ENCODE measurements at places on chromosomes 4 and X.
A peak's percentile ranks its signal among the peaks of the same experiment; 100 is the strongest.

DNA sequence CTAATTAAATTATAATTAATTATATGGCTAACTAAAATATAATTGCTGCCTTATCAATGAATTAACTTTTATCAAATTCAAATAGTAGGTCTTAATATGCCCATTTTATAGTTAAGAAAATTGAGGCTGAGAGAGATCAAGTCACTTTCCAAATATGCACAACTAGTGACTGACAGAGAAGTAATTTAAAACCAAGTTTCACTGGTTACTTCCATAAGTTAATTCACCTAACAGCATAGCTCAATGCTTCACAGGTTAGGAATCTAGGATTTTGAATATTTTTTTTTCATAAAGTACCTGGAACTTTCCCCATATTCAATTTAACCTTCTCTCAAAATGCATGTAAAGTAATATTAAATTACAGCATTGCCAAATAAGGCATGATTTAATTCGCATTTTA, 134.4 kb upstream of the VEGFC start:
- DNase-seq = no peak

- no peak for DNase-seq
Measured at GRCh38 chr4:14862891-14863290, 139.4 kb upstream of the CPEB2 start.

- DNase-seq = no peak
Measured at GRCh38 chrX:24494647-24495075, 29.6 kb downstream of the PDK3 start.

DNA sequence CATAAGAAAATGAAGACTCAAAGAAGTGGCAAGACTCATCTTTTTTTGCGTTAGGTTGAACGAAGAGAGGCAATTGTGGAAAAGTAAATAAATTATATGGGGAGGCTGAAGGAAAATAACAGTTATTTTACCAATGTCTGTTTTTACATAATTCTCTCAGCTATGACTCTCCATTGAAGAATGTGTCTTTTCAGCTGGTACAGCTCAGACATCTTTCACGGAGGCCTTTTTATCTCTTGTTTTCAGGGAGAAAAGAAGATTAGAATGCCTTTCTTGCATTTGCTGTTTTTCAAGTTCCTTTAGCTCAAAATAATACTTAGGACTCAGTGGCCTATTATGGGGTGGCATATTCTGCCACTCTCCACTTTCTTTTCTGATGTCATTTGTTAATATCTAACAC, 153.0 kb downstream of the ADAM29 start:
- no peak for DNase-seq

DNA sequence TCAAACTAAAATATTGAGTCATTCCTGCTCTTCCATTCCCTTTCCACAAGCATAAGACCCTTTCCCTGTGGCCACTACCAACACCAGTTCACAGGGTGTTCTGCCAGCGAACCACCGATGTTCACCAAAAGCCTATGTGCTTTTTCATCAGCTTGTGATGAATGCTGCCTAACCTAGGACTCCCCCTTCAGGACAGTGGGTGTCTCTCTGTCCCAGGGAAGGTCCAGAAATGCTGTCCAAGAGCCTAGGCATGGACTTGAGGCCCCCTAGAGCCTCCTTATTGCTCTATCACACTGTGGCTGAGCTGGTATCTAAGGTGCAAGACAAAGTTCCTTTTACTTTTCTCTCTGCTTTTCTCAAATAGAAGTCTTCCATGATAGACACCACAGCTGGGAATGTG, 1015.6 kb downstream of the PCDH19 start:
- DNase-seq = no peak

DNA sequence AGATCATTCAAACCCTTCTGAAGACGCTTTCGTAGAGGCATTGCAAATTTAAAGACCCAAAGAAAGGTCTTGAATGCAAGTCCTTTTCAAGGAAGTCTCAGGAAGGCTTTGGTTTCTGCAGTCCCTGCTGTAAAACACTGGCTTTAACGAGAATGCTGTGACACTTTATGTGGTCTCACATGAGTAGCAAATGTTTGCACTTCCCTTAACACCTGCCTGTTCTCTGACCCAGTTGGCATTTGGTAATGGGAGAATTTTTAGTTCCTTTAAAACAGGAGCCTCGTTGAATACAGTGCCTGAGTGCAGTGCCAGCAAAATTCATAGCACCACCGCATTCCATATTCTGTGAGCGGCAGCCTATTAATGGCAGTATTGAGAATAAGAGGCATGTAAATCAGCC, 330.5 kb upstream of the PRKX start:
- no peak for DNase-seq

DNA sequence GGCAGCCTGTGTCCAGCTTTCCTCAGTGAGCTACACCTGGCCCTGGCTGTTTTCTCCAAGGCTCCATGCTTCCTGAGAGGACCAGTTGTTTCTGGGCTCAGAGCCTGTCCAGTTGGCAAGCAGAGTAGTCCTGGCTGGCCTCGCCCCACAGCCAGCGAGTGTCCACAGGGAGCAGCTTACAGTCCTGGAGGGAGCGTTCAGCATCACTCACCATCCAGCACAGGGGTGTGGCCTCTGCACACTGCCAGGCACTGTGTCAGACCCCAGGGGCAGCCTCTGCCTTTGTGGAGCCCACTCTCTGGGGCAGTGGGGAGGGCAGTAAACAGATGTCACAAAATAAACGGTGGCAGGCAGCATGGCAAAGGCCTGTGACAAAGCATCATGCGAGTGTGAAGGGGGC, 23.9 kb downstream of the EVC start:
- DNase-seq = no peak

GRCh38 chrX:133723930-133724329, 261.5 kb downstream of the GPC3 start:
- no peak for DNase-seq

- peak; percentile 12 for DNase-seq
Measured at GRCh38 chr4:145935253-145936141, 3.1 kb downstream of the ZNF827 start.

DNA sequence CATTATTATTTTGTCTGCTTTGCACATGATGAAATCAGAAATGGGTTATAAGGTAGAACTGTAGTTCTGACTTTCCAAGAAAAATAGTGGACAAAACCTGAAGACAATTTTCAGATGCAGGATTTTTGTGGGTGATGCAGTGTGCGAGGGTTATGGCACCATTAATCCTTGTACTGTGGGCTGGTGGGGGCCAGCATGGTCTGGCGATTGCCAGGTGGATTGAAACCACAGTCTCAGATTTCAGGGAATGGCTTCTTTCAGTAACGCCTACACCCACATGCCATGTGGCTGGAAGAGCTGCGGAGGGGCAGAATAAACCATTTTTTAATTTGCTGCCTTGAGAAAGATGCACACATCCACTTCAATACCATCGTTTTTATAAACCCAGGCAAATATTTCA, 150.5 kb downstream of the ARSF start:
- no peak for DNase-seq

DNA sequence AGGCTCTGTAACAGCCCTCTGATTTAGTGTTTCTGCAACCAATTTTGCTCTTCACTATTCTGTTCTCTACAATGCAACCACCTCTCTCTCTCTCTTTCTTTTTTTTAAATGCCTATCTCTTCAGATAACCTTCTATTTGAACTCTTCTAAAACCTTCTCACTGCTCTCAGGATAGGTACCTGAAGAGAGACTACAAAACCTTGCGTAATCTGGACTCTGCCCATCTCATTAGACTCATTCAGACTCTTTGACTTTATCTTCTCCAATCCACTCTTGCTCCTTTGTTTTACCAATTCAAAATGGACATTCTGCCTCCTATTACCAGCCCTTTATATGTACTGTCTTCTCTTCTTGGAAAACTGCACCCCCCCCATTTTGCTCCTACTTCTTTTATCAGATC, 291.6 kb downstream of the CAMK2D start:
- no peak for DNase-seq

DNA sequence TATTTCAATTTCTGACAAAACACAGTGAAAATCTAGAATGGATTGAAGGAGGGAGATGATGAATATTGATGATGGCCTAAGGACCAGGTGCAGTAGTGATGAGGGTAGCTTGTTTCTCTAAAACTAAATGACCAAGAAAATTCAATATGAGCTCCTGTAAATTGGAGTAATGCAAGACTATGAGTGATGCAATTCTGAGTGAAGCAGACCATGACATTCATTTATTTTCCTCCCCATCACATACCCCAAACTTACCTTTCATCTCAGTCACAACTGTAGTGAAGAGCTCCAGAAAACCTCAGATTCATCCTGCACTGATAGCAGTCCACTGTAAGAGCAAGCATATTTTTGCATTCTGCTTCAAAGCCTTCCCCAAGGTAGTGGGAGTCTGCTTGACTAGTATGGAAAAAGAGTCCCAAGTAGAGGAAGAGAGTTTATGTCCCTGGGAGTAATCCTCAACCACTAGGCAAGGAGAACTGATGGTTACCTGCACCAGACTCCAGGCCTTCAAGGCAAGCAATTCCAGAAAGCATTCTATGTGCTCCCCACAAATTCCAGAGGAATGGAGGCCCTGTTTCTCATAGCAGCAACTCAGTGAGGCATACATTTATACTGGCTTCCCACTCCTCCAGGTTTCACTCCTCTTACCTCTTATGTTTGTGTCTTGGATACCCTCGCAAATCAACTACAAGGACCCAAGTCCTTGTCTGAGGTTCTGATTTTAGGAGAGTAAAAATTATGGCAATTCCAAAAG, 47.2 kb downstream of the CXCL1 start:
- DNase-seq = no peak

DNA sequence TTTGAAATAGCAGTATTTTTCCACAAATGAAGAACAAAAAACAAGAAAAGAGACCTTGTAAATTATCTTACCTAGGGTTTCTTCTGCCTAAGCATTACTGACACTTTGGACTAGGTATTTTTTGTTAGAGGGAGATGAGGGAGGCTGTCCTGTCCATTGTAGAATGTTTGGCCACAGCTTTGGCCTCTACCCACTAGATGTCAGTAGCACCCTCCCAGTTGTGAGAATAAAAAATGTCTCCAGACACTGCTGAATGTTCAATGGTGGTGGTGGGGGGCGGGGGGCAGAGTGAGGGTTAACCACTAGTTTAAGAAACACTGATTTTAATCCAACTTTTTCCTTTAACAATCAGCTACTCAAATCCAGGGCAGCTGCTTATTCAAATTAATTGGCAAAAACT, 25.8 kb downstream of the OTUD4 start:
- peak; percentile 14 for DNase-seq

GRCh38 chr4:123163501-123163900, 233.1 kb upstream of the SPRY1 start:
- DNase-seq = no peak

DNA sequence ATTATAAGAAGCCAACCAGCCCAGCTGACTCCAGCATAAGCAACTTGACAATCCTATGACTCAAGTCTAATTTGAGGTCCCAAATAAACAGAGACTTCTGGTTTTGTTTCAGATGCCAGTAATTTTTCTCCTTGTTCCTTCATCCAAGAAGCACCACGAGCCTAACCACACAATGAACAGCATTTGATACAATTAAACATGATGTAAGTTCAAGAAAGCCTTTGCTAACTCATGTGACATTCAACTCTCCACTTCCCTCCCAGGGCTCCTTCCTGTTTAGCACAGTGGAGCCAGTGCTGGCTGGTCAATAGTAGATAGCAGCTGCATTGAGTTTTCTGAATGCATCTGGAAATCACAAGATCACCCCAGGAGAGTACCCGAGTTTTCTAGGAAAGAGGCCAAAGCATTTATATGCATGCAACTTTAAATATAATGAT, 206.3 kb downstream of the ARHGAP24 start:
- no peak for DNase-seq
